ENCODE measurements at places on chromosomes 1 and 21.

- DNase-seq, result no peak
Observed at GRCh38 chr1:33578557-33579448, 106.4 kb downstream of the ZSCAN20 start.

- no peak for DNase-seq
Observed at GRCh38 chr1:116154536-116154935, 43.3 kb downstream of the MAB21L3 start.

DNA sequence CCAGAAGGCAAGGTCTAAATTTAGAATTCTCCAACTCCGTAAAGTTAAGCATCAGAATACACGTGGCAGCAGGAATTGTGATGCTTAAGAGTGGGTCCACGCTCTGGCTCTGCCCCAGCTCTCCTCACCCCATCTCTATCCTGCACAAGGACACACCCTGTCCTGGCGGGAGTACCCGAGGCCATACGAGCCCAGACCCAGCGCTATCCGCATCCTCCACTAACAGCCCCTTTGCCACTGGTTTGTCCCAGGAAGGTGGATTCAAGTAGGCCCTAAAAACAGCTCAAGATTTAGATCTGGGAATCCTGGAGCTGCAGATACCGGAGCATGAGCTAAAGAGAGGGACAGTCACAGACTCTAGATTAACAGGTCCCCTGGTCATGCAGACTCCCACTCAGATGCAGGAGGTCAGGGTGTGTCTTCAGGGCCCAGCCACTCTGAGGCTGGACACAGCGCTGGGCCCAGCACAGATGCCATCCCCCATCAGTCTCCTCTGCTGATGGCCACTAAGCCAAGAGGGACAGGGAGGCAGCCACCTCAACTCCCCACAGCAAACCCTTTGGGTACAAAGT is 393.3 kb downstream of the NPHP4 start:
- no peak for DNase-seq

DNA sequence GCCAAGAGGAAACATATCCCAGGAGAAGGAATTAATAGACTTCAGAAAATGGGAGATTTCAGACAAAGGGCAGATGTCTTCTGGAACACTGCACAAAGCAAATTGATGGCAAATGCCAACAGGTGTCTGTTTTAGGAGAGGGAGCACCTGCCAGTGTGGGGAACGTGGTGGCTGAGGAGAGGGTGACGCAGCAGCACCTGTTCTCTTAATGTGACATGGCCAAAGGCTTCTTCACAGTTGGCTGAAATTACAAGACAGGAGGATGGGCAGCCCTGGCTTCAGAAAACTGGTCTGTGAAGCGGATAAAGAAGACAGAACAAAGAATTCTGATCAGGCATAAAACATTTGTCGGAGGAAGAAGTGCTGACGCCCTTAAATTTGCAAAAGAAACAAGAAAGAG is 178.7 kb upstream of the RUNX1 start:
- no peak for DNase-seq

- no peak for DNase-seq
Observed at GRCh38 chr1:201647722-201648065, 108.8 kb downstream of the NAV1 start.

- DNase-seq, result no peak
Observed at GRCh38 chr1:155474146-155474545, 88.5 kb downstream of the ASH1L start.

DNA sequence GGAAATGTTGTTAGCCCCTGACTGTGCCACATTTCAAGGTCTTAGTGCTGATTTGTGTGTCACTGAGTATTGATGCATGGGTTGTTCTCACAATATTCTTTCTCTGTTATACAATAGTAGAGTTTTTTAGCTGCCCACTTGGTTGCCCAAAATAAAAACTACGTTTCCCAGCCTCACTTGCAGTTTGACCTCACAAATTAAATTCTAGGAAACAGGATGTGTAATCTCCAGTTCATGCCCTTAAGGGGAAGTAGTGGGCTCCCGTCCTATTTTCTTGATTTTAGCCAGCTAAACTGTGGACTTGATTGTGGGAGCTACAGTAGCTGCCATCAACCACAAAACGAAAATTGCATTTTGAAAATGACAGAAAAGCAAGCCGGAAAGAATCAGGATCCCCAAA is 27.3 kb upstream of the LAMC1 start:
- DNase-seq, result no peak

DNA sequence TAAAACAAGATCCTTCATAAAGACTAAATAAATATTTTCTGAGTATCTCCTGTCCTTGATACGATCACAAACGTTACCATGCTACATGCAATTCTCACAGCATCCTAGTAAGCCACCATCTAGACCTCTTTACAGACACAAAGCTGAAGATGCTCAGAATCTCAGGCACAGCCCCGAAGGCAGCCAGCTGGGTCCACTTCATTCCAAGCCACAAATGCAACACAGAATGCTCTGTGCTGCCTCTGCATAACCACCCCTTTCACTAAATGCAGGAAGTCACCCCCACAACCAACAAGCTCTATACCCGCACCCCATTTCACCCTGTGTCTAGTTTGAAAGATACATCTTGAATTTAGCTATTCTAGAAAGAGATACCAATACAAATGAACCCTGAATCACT is 12.9 kb downstream of the RCAN1 start:
- DNase-seq, result no peak

GRCh38 chr1:18922848-18923755 is 20.7 kb upstream of the ALDH4A1 start:
- no peak for DNase-seq

DNA sequence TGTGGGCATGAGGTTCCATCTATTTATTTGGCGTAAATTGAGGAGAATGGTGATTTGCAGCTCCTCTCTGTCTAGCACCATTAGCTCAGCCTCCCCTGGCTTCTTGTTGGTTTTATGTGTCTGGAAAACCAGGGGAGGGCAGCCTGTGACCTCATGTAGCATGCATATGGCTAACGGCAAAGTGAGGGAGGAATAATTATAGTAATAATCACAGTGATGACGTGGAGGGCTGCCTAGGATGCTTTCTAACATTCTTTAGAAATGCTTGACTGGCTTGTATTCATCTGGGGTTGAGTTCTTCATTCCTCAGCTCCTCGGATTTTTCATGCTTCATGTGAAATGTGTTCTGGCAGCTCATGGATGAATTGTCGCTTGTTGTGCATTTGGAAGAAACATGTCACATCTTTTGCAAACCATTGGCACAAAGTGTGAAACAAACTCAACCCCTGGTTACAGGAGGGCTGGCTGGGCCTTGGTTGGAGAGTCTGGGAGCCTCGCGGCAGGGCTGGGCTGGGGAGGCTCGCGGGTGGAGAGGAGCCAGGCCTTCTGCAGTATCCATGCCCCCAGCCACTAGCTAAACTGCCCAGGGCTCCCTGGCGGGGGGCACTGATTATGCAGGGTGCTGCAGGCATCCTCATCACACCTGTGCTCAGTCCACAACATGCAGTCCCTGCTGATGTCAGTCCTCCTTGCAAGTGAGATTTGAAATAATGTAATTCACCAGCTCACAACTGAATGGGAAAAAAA is 149.6 kb downstream of the DISC1 start:
- no peak for DNase-seq

DNA sequence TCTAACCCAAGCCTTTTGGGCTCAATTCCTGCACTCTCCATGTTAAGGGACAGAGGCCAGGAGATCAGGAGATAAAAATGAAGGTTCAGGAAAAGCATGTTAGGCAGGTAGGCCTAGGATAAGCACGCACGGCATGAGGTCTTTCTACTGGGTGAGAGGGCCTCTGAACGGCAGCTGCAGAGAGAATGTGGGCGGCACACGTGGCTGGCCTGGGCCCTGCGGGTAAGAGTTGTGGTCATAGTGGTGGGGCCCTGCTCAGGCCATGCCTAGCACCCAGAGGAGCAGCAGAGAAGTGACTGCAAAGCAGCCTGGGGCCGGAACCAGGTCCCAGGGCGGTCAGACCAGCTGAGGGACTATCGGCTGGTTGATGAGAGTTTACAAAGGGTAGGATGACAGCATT is 7.5 kb upstream of the FOXO6 start:
- DNase-seq, result no peak

DNA sequence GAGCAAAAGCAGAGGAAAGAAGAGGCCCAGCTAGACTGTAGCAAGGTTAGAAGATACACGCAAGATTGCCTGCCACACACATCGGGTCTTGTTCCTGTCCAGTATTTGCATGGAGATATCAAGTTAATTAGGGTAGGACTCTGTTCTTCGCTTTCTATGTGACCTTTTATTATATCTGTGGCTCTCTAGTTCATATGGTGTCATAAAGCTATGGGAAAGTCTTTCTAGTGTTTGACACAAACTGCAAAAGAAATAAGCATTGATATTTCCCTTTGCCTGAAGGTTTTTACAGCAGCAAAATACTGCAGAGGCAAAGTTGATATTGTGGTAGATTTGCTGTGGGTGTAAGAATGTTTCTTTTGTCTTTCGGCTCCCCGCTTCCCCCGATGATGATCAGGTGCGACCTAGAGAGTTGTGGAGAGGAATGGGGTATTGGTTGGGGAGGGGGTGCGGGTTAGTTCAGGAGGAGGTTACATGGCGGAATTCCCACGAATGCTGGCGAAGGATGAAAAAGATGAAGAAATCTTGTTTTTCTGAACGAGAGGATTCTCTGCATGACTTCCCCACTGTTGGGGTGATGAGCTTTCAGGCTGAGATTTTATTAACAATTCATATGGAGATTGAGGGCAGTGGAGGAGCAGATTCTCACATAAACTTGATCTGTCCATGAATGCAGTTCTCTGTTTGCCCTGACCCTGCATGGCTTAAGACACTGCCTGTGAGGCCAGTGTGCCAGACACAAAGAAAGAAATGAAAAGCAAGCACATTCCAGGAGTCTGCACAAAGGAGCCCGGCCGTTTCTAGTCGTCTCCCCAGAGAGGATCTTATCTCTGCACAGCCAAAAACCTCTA is 550.2 kb downstream of the USP25 start:
- DNase-seq, result no peak

- no peak for DNase-seq
Observed at GRCh38 chr1:47683401-47683800, 245.6 kb downstream of the FOXD2 start.

DNA sequence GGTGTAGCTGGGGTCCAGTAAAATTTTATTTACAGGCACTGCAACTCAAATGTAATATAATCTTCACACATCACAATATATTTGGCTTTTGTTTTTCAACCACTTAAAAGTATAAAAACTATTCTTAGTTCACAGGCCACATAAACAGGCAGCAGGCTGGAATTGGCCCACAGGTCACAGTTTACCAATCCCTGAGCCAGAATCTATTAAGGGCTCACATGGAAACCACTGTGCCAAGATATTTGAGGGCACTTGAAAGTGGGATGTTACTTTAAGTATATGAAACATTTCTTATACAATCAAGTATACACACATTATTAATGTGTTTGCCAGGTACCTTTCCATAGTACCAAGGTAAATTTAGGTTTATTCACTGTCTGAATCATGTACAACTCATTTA is 71.9 kb upstream of the PRDX6 start:
- no peak for DNase-seq

Data from NCI-H1694 treated with DMSO at 0.1 percent for 48 hours (cell line).